ENCODE measurements at places on chromosomes 2 and 18.

DNA sequence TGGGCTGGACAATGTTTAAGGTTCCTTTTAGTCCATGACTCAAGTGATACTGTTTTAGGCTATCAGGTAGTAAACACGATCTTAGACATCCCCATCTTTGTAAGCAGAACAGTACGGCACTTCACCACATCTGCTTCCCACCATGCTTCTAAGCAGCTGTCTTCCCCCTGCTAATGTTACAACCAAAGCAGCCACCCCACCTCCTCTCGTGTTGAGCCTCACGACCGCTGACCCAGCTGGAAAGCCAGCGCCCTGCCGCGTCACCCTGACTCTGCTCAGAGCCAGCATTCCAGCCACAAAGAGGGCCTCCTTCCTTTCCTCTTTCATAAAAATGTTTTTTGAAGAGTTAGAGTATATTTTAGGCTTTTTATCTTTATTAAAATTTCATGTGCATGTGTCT, 9.4 kb downstream of the MTERF4 start:
- DNase-seq = no peak

GRCh38 chr2:237859533-237860272, at the start of gene RAMP1:
Gene RAMP1 (plus strand): TSS chr2:237859623. CDS start chr2:237859676, 53 bp downstream.
- DNase-seq = no peak

- no peak for DNase-seq
Measured at GRCh38 chr2:105820691-105821090, 76.0 kb downstream of the NCK2 start.

DNA sequence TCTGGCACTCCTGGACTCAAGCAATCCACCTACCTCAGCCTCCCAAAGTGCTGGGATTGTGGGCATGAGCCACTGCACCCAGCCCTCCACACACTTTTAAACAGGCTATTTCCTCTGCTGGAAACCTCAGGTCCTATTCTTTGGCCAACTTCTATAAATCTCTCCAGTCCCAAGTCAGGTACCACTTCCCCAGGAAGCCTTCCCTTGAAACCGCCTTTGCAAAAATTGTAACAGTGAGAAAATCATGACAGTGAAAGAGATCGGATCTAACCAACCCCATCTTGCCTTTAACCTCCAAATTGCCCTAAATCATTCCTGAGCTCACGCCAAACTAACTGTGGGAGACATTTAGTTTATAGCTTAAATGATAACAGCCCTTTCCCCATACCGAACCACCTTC, 67.3 kb upstream of the CABLES1 start:
- no peak for DNase-seq

DNA sequence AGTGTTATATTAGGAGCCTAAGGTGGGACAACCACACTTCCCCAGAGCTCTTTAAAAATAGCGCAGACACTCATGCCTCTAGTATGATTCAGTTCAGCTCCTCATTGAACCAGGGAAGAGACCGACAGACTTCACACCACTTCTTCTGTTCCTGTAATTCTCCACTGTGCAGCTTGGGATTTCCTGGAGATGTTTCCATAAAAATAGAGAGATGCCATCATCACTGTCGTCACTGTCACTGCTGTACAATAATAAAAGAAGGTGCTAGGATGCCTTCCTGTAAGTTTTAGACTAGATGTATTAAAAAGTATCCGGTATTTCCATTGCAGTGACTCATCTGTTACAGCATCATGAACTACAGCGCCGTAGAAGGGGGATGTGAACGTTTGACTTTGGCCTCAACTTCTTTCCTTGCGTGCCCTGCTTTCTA, 110.9 kb downstream of the FAM210A start:
- DNase-seq = no peak

- no peak for DNase-seq
Measured at GRCh38 chr2:162370931-162371330, 27.0 kb downstream of the GCA start.

DNA sequence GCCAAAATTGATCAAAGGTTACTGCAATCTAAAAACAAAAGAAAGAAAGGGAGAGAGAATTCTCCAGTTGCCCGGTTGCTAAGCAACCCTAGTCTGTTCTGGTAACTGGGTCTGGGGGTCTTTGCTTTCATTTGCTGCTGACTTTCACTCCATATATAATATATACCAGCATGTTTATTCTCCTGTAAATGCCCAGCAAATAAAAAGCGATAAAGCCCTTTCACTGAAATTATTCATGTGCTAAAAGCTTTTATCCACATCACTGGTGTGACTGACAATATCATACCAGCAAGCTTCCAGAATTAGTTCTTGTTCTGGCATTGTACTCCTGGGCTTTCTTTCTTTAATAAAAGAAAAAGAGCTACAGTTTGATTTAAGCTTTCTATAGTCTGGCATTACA, 75.5 kb upstream of the ST8SIA3 start:
- DNase-seq = no peak
